ENCODE measurements at places on chromosomes 2 and 18.

DNA sequence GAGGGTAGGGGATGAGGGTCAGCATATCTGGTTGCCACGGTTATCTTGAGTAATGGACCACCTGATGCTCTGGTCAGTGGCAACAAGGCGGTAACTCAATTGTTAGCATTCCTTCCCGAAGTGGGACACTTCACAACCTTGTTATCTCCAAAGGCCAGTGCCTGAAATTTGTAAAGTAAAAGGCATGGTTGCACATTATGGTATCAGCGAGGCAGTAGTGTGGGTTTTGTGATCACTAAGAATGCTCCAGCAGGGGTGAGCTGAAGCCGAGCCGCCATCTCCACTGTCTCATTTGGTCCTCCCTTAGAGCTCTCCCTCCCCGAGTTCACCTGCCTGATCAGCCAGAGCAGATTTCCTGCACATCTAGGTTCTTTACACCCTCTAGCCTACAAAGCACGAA is 50.5 kb upstream of the LGALSL start:
- DNase-seq, result no peak

GRCh38 chr2:96144481-96145035 is 682 bp downstream of the DUSP2 start:
- no peak for DNase-seq

DNA sequence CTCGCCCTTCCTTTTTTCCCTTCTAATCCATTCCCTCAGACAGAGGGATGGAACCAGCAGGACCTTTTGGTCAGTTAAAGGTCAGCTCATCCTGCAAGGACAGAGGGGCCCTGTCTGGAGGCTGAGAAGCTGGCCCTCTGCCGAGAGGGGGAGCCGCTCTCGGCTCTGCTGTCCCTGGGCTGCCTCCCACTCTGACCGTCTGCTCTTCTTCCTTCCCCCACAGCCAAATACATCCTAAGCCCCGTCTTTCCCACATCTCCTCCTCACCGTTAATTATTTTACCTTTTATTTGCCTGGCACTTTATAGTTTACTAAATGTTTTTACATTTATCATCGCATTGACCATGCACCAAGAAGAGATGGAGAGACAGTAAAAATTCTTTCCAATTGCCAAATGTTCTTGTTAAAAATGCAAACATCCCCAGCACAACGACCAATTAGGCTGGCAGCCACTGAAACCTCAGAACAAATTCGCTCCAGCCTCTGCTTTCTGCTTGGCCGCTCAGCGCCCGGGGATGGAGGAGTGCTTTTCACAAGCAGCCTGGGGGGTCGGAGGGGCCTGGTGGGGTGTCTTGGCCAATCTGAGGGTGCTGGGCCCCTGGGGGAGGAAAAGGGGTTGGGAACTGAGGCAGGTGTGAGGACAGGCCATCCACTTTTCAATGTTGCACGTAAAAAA is 123.7 kb downstream of the TNS1 start:
- DNase-seq, result no peak

DNA sequence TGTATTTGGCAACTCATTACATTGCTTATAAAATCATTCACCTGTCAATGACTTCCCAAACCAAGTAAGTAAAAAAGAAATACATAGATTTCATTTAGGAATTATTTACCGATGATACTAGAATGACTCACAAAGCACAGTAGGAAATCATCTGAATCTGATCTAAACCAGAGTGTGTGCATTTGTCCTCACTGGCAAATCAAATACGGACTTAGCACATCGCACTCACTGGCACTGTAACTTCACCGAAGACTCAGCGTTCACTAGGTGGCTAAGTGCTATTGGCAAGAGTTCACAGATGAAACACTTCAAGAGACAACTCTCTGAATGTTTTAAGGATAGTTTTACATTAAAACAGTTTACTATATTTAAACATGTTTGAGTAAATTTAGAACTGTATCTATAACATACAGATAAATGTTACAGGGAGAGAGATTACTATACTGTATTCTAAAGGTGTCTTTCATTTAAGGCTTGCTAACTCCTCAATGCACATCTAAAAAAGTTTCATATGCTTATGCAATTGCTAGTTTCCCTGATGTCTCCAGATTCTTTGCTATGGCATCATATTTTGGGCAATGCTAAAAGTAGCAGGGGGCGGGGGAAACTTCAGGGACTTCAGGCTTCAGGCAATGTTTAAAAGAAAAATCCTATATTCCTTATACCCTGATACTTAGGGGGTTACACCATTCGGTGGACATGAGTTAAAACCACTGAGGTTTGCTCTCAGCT is 48.8 kb downstream of the STK39 start:
- no peak for DNase-seq

DNA sequence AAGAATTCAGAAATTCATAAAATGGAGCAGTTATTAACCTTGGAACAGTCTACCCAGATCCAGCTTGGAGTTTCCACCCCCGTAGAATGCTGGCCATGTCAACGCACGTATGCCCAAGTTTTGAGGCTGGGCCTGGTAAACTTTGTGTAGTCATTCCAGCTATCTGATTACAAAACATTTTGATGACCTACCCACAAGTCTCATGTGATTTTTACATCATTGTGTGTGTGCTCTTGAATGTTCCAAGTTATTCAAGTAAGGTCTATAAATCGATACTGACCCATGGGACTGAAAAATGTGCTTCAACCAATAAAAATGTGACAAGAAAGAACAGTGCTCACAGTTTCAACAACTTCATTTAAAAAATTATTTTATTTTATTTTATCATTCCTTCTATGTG is 32.5 kb upstream of the ICOS start:
- no peak for DNase-seq

DNA sequence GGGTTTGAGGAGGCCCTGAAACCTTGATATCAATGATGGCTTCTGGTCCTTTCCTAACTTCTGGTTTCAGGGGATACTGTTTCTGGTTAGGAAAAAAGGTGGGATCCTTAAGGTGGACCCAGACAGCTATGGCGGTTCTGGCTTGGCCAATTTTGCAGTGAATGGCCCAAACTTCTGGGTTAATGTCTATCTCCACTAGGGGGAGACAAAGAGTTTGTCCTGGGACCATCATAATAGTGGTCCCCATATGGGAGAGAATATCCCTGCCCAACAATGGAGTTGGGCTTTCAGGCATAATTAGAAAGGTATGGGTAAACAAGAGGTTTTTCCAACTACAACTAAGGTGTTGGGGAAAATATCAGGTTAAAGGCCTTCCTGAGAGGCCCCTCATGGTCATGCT is 273.5 kb downstream of the CALCRL start:
- DNase-seq, result no peak

DNA sequence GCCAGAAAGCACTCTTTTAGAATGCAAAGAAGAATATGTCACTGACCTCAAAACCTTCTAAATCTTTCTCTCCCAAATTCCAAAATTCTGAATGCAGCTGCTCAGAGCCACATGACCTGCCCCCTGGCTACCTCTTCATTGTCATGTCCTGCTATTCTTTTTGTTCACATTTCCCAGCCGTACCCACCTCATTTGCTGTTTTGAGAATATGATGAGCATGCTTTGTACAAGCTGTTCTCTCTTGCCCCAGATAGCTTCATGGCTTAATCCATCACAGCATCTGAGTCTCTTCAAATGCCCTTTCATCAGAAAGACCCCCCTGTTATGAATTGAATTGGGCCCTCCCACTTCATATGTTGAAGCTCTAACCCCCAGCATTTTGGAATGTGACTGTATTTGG is 214.3 kb downstream of the KCNS3 start:
- DNase-seq, result no peak

DNA sequence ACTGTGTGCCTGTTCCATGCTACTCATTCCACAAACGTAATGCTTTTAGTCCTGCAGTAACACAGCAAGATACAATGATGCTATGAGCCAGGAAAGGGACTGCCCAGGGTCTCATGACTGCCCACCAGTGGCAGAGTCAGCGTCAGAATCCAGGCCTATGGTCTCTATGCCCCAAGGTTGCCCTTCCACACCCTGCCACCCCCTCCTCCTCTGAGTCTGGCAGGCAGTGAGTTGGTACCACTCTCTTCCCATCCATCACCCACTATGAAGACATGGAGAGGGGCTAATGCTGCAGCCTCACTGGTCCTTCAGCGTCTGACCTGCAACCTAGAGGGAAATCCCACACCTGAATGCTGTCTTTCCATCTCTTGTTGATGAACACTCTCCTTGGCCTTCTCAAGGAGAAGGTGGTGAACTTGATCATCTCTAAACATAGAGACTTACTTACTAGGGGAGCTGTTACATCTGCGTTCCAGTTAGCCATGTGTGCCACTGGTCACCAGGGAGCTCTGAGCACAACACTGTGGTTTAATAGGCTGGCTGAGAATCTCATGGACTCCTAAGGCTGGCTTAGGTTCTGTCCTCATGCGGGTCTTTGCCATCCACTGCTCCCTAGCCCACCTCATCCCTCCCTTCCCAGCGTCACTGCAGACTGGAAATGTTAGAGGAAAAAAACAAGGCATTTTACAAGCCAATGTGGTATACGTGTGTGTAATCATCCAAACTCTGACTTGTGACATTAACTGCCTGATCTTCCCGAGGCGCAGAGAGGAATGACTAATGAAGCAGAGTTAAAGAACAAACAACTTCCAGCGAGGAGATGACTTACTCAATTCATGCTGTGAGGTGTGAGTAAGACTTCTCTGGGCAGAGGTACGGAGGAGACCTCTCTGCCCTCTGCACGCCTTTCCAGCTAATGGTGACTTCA is 28.8 kb downstream of the STEAP3 start:
- no peak for DNase-seq

DNA sequence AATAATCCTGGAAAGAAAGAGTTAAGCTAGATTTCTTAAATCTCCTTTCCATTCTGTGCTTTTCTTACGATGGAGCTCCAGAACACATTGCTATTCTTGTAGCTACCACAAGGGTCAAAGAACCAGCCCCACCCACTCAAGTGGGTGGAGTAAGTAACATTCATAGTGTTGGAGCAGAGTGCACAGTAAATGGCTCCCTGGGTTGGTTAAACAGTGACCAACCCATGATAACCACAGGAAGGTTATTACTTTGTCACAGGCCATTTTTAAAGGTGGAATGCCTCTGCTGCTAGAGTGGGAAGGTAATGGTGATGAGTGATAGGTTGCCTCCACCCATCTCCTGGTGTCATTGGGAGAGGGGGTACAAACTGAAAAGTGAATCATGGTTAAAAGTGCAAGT is 13.9 kb downstream of the ARPC2 start:
- DNase-seq, result no peak

DNA sequence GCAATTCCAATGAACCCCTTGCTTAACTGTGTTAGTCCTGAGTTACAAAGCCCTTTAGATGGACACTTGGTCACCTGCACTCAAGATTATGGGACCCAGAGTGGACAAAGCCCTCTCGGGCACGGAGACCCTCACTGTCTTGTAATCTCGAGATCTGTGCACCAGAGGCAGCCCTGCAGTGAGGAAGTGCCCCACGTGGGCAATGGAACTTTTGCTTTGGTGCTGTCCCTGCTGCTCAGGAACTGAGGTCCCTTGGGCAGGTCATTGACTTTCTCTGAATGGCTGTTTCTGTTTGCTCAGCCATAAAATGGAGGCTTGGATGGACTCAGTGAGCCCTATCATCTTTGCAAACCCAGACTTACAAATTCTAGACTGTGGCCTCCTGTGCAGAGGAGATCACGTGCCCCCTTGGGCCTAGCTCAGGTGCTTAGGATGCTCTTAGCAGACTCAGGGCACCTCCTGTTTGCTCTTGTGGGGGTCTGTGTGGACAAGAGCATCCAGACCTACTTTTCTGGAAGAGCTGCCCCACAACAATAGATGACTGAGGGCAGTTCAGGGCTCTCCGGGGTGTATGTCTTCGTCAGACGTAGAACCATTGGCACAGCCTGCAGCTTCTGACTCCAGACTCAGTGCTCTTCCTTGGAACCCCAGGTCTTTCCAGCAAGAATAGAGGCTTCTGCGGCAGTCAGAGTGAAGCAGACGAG is 94.5 kb upstream of the HS6ST1 start:
- DNase-seq, result no peak

Measured in stimulated activated CD4-positive, alpha-beta T cell treated with anti-CD3 and anti-CD28 coated beads, Interleukin-2, amount 100 ng/mL, for 4 hours (primary cell).